ENCODE measurements at places on chromosomes 12 and 14. TPM values are rescaled to one million over a fixed set of nuclear protein-coding genes. Genes with fewer than 3 reads are reported as not detected.

DNA sequence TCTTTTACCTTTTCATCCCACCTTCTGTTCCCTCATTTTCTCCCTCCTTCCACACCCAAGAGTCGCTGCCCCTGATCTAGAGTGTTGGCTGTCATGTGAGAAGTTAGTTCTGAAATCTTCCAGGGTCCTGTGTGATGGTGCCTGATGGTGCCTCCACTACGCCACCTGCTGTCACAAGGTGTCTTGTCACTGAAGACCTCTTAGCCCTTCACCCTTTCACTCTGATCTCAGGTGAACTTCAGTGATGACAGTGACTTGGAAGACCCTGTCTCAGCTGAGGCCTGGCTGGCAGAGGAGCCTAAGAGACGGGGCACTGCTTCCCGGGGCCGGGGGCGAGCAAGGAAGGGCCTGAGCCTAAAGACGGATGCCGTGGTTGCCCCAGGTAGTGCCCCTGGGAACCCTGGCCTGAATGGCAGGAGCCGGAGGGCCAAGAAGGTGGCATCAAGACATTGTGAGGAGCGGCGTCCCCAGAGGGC, 7.6 kb upstream of the PFDN5 start:
- DNase-seq, result peak; percentile 52

GRCh38 chr12:110012137-110012536, 12.9 kb downstream of the ANKRD13A start:
- no peak for DNase-seq

Gene NINJ2
- not detected for total RNA-seq

Gene GDF3
- total RNA-seq, result not detected

Gene TMTC1
- total RNA-seq, result 14.0 TPM

Gene PDE3A
- 8.9 TPM for total RNA-seq

Gene EML5
- 0.58 TPM for total RNA-seq

Gene ADAM21
- total RNA-seq, result 0.88 TPM

All from H4 (cell line).